ENCODE measurements at places on chromosomes 13 and 19.

GRCh38 chr13:51945149-51945548 is 66.1 kb downstream of the ATP7B start:
- no peak for DNase-seq

- DNase-seq = no peak
Observed at GRCh38 chr13:65656740-65657329, 1573.3 kb downstream of the PCDH9 start.

DNA sequence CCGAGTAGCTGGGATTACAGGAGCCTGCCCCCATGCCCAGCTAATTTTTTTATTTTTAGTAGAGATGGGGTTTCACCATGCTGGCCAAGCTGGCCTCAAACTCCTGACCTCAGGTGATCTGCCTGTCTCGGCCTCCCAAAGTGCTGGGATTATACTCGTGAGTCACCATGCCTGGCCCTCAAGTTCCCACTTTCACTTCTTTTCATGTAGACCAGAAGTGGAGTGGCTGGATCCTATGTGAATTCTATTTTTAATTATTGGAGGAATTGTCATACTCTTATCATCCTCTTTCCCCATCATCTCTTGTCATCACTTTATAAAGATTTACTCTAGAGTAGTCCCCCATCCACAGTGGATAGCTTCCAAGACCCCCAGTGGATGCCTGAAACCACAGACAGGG is 12.8 kb upstream of the SIGLEC10 start:
- no peak for DNase-seq

- no peak for DNase-seq
Observed at GRCh38 chr19:44803442-44804428, 5.2 kb upstream of the BCAM start.
